ENCODE measurements at places on chromosomes 12 and 14.

GRCh38 chr12:25051656-25052195, 102.8 kb upstream of the BCAT1 start:
- H3K27me3 ChIP-seq = no peaks in the 10 kb centered on the region
- H3K36me3 ChIP-seq = no peaks in the 10 kb centered on the region
- no peaks in the 10 kb centered on the region for H3K4me1 ChIP-seq
- no peak overlapping the region for H3K4me3 ChIP-seq
- no peak overlapping the region for H3K27ac ChIP-seq
- DNase-seq = no peak

DNA sequence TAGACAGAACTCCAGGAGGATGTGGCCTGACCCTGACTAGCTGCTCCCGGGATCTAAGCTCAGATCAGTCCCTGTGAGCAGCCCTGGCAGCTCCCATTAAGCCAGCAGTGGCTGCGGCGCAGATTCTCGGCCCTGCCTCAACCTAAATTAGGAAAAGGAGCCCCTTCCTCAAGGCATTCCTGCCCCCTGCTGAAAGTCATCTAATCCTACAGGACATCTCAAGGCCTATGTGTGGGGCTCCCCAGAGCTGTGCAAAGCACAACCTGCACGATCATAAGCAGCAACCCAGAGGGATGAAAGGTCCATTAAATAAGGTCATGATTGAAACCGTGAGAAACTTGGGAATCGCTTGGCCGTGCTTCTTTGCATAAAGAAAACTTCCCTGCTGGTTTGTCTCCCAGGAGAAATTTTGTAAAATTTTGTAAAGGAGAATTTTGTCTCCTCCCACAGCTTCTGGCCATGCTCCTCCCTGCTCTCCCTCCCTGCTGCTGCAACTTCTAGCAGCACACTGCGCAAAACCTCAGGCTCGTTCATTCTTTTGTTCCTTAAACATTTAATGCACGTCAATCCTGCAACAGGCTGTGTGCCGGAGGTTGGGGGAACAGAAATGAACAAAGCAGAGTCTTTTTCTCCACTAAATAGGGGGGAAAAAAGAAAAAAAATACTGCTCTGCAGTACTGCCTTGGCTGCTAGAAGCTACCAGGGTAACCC, 96.6 kb upstream of the SLC35F4 start:
- H3K27me3 ChIP-seq = no peaks in the 10 kb centered on the region
- DNase-seq = peak; percentile 92
- no peak overlapping the region for H3K27ac ChIP-seq
- H3K4me1 ChIP-seq = peaks cover 4% of the 10 kb centered on the region

DNA sequence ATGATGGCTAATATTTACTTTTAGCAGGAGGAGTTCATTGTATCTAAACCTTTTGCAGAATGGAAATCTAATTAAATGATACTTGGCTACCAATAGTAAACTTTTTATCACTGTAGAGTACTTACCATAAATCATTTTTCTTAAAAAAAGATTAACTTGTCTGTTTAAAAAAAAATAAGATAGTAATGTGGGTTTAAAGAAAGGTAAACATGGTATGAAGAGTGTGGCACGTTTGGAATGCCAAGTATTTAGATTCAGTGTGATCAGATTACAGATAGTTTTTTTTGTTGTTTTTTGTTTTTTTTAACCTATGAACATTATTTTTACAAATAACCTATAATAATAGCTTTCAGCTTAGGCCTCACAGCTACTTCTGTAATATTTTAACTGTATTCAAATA, 25.8 kb downstream of the KTN1 start:
- H3K27me3 ChIP-seq = no peaks in the 10 kb centered on the region
- H3K27ac ChIP-seq = no peak overlapping the region
- no peak overlapping the region for H3K4me3 ChIP-seq
- H3K4me1 ChIP-seq = peaks cover 8% of the 10 kb centered on the region
- DNase-seq = peak; percentile 75

DNA sequence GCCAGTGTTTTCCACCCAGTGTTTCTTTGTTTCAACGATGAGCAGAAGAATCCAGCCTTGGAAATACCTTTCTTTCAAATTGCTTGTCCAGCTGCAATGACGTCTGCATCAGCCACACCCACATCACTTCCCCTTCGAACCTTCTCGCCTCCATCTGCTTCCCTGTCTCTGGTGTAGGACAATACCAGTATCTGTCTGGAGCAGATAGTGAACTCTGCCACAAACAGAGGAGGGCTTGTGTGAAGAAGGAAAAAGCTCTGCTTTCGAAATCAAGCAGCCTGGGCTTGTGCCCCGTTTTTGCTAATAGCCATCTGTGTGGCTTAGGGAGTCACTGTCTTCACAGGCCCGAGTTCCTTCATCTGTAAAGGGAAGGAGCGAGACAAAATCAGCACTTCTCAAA, 415.4 kb downstream of the ZFP36L1 start:
- H3K27ac ChIP-seq = no peak overlapping the region
- H3K36me3 ChIP-seq = no peaks in the 10 kb centered on the region
- peak; percentile 49 for DNase-seq
- H3K4me3 ChIP-seq = no peak overlapping the region
- H3K4me1 ChIP-seq = peaks cover 5% of the 10 kb centered on the region

DNA sequence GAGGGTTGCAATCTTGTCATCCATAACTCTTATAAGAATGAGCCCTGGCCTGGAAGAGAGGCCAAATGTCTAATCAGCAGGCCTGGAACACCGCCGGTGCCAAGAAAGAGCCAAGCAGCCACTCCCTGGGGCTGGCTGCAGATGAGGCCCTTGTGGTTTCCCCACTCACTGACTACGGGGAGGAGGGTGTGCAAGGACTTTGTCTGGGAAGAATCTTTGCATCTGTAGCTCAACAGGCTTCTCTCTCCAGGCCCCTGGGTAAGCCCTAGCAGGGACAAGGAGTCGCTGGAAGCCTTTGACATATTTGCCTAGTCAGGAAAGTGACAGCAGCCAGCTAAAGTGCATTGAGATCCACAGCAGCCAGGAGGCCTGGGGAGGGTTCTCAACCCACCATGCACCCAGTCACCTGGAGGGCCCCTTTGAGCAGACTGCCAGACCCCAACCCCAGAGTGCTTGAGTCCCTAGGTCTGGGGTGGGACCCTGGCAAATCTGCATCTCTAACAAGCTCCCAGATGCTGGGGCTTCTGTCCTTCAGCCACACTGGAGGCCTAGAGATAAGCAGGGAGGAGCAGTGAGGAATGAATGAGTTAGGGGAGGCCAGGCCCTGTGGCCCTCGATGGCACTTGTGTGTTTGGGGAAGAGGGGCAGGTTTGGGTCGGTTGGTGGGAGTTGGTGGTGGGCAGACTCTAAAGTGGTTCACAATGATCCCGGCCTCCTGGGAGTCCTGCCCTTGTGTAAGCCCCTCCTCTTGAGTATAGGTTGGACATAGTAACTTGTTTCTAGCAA, 13.9 kb upstream of the LRTM2 start:
- no peak overlapping the region for H3K27ac ChIP-seq
- H3K27me3 ChIP-seq = no peaks in the 10 kb centered on the region
- no peaks in the 10 kb centered on the region for H3K36me3 ChIP-seq

- no peak overlapping the region for H3K27ac ChIP-seq
- H3K4me1 ChIP-seq = no peaks in the 10 kb centered on the region
- H3K27me3 ChIP-seq = no peaks in the 10 kb centered on the region
Measured at GRCh38 chr14:31501870-31502269, 14.0 kb upstream of the GPR33 start.

- peaks cover 2% of the 10 kb centered on the region for H3K4me1 ChIP-seq
- no peak overlapping the region for H3K27ac ChIP-seq
- no peaks in the 10 kb centered on the region for H3K27me3 ChIP-seq
- no peak overlapping the region for H3K4me3 ChIP-seq
Measured at GRCh38 chr14:94161981-94162380, 12.1 kb upstream of the PPP4R4 start.

DNA sequence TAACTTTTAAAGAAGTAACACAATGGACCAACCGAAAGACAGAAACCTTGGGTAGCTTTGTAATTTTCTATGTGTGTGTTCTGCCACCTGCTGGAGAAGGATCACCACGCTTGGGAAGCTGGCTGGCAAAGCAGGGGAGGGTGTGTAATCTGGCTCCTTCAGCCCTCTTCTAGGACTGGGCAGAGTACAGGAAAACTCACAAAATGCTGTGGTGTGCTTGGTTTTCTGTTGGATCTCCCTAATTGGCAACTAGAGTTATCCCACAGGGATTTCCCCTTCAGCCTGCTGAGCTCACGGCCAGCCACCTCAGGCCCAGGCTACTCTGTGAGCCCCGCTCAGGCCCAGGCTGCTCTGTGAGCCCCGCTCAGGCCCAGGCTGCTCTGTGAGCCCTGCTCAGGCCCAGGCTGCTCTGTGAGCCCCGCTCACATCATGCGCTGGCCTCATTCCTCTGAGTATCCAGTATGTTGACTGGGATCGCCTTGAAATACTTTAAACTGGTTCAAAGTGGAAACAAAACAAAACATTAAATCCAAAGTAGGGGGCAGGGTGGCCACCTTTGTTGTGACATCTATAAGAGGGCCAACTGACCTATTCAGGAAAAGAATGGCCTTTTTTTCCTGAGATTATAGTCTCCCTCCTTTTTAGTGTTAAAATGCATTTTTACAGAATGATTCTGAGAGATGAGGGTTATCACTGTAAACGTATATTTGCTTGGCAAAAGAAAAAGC, 52.0 kb upstream of the RNU6-8 start:
- no peak overlapping the region for H3K27ac ChIP-seq
- H3K4me3 ChIP-seq = no peak overlapping the region
- H3K36me3 ChIP-seq = no peaks in the 10 kb centered on the region
- peak; percentile 79 for DNase-seq
- no peaks in the 10 kb centered on the region for H3K4me1 ChIP-seq

GRCh38 chr14:105851716-105852377, 325.5 kb downstream of the TMEM121 start:
- H3K4me1 ChIP-seq = no peaks in the 10 kb centered on the region
- H3K4me3 ChIP-seq = no peak overlapping the region
- no peak for DNase-seq
- H3K27ac ChIP-seq = no peak overlapping the region
- H3K27me3 ChIP-seq = no peaks in the 10 kb centered on the region

DNA sequence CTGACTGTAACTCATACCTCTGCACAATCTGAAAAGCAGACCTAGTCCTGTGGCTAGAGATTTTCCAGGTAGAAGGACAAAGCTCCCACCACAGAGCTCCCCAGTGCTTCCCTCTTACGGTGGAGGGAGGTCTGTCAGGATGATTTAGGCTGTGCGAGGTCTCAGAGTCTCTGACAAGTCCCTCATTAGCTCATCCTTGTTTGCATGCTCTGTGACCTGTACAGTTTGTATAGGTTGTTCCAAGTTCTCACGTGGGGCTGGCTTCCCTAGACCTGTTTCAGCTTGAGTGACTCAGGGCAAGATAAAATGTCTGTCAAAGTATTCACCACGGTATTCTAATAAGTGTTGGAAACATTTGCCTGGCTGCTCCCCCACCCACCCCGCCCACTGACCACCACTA, 34.8 kb downstream of the ASCL1 start:
- H3K4me1 ChIP-seq = no peaks in the 10 kb centered on the region
- H3K4me3 ChIP-seq = no peak overlapping the region
- no peak for DNase-seq
- H3K27me3 ChIP-seq = no peaks in the 10 kb centered on the region
- no peak overlapping the region for H3K27ac ChIP-seq

GRCh38 chr14:94591871-94592270, 10.6 kb downstream of the SERPINA5 start:
- DNase-seq = no peak
- no peaks in the 10 kb centered on the region for H3K36me3 ChIP-seq
- no peak overlapping the region for H3K4me3 ChIP-seq
- no peaks in the 10 kb centered on the region for H3K4me1 ChIP-seq

- H3K27me3 ChIP-seq = no peaks in the 10 kb centered on the region
- no peaks in the 10 kb centered on the region for H3K4me1 ChIP-seq
- peak; percentile 73 for DNase-seq
- H3K4me3 ChIP-seq = peak overlapping the region; percentile 78
- H3K36me3 ChIP-seq = no peaks in the 10 kb centered on the region
- H3K27ac ChIP-seq = peak overlapping the region; percentile 83
Measured at GRCh38 chr12:65825507-65826352, 1.4 kb downstream of the HMGA2 start.

DNA sequence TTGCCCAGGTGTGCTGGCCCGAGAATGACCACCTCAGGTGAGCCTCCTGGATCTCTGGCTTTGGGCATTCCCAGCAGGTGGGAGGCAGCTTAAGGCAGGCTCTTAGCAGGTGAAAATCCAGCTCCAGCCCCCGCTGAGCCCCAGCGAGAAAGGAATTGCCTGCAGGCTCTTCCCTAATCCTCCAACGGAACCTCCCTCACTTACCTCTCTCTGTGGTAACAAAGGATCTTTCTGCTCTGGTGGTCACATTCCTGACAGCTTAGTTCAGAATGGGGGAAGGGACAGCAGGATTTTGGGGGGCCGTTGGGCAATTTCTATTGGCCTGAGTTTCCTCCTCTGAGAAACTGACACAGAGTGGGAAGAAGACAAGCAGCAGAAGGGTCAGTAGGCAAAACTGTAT, 116.0 kb upstream of the LHX5 start:
- H3K36me3 ChIP-seq = no peaks in the 10 kb centered on the region
- H3K4me3 ChIP-seq = no peak overlapping the region
- H3K27me3 ChIP-seq = no peaks in the 10 kb centered on the region
- H3K27ac ChIP-seq = no peak overlapping the region

DNA sequence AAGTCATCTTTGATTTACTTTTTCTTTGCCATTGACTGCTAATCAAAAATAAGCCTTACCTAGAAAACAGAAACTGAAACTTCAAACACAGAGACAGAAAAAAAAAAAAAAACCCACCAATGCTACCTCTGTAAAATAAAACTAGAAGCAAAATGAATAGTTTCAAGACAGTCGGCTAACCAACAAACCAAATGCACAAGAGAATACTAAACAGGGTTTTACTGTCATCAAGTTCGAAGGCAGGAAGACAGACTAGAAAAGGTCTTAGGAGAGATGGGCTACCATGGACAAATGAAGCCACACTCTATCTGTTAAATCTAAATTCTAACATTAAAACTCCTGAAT, 59.5 kb downstream of the SEL1L start:
- no peaks in the 10 kb centered on the region for H3K4me1 ChIP-seq
- H3K4me3 ChIP-seq = no peak overlapping the region
- no peaks in the 10 kb centered on the region for H3K27me3 ChIP-seq
- H3K36me3 ChIP-seq = no peaks in the 10 kb centered on the region

DNA sequence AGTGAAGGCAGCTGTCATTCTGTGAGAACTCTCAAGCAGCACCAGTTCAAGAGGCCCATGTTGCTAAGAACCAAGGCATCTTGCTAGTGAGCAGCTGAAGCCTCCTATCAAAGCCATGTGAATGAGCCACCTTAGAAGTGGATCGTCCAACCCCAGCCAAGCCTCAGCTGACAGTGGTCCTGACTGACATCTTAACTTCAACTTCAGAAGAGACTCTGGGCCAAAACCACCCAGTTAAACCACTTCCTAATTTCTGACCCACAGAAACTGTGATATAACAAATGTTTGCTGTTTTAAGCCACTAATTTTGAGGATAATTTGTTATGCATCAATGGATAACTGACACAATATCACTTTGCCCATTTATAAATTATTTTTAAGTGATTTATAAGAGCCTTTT, 256.0 kb downstream of the RPAP3 start:
- H3K4me1 ChIP-seq = no peaks in the 10 kb centered on the region
- no peak overlapping the region for H3K27ac ChIP-seq
- no peaks in the 10 kb centered on the region for H3K27me3 ChIP-seq

All from mesendoderm (in vitro differentiated cells).